ENCODE measurements at places on chromosomes 6 and 20.

DNA sequence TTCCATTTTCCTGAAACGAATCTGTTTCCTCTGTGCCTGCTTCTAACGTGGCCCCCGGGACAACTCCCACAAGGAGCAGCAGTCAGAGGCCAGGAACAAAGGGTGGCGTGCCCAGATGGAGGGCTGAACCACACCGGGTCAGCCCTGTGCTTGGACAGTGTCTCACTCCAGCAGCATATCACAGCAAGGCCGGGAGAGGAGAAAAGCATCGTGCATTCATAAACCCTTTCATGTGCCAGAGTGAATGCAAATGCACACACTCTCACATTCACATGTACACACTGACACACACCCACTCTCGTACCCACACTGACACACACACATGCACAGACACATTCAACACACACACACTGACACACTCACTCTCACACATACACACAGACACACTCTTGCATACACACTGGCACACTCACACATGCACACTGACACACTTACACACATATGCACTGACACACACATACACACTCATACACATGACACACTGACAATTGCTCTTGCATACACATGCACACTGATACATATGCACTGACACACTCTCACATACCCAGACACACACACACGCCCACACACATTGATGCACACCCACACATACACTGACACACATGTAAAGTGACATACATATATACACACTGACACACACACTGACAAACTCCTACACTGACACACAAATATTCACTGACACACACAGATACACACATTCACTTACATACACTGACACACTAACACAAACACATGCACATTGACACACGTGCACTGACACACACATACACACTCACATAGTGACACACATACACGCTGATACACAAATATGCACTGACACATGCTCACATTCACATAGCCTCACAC lies 237.0 kb downstream of the LRFN2 start:
- DNase-seq = no peak

DNA sequence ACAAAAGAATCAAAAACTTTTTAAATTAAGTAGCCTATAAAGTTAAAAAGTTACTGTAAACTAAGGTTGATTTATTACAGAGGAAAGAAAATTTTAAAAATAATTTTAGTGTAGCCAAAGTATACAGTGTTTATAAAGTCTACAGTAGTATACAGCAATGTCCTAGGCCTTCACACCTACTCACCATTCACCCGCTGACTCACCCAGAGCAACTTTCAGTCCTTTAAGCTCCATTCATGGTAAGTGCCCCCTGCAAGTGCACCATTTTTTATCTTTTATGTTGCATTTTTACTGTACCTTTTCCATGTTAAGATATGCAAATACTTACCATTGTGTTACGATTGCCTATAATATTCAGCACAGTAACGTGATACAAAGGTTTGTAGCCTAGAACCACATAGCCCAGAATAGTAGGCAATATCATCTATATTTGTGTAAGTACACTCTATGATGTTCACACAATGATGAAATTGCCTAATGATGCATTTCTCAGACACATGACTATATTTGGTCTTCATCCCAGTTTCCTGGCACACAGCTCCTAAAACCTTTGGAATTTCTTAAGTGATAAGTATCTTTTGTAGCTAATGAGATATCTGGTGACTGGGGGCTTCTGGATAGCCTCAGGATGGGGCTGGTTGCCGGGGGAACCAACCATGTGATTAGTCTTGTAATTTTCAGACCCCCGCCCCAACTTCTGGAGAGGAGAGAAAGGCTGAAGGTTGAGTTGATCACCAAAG lies 111.0 kb downstream of the MRPL14 start:
- no peak for DNase-seq

DNA sequence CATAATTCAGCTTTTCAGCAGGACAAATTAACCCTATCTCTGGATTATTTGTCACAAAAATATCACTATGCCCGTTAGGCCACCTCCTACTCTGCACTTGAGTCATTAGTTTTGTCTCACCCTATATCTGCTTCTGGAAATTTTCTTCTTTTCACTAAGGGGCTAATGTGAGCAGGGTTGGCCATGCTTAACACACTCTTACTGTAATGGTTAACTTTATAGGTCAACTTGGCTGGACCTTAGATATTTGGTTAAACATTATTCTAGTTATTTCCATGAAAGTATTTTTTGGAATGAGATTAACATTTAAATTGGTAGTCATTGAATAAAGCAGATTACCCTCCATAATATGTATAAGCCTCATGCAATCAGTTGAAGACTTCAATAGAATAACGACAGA lies 394.6 kb upstream of the PTCHD4 start:
- no peak for DNase-seq

- DNase-seq = no peak
These were observed 300.1 kb downstream of the TFAP2B start for GRCh38 chr6:51118792-51119191.

DNA sequence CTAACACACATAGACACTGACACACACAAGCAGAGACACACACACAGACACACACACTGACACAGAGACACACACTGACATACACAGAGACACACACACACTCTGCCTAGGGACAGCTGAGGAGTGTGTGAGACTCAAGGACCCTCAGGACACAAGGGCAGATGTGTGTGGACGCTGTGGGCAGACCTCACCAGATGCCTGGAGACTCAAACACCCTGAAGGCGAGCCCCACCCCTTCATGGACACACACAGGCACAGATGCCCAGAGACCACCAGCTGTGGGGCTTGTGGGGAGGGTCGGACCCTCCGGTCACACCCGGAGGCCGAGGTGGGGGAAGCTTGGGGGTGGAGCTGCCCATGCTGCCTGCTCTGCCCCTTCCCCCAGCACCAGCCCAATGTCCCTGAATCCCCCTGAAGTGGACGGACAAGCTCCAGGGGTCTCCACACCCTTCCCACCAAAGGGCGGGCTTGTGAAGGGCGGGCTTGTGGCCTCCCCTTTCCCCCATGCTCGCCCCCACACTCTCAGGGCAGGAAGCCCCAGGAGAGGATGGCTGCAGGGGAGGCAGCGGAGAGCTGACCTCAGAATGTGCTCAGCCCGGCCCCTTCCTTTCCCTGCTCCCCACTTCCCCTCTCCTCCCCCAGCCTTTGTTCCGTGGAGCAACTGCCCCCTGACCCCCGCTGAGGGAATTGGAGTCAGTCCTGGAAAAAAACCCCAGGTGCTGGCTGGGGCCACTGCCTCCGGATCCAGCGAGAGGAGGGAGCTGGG lies 13.9 kb upstream of the ABHD16B start:
- no peak for DNase-seq

- no peak for DNase-seq
These were observed 27.1 kb upstream of the BEND6 start for GRCh38 chr6:56927538-56928453.

DNA sequence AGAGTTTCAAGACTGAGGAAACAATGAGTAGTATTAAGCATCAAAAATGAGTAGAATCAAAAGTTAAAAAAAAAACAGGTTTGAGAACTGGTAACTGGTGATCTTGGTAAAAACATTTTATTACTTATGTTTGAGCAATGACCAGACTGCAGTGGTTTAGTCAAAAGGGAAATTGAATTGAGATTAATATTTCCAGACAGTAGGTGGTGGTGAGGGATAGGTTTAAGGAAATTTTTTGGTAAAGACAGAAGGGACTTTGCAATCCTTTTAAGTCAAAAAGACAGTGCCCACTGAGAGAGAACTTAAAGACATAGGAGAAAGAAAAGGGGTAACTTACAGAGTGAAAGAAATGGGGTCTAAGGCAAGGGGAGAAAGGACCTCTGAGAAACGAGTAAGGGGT lies 156.9 kb downstream of the ASCC3 start:
- DNase-seq = no peak

DNA sequence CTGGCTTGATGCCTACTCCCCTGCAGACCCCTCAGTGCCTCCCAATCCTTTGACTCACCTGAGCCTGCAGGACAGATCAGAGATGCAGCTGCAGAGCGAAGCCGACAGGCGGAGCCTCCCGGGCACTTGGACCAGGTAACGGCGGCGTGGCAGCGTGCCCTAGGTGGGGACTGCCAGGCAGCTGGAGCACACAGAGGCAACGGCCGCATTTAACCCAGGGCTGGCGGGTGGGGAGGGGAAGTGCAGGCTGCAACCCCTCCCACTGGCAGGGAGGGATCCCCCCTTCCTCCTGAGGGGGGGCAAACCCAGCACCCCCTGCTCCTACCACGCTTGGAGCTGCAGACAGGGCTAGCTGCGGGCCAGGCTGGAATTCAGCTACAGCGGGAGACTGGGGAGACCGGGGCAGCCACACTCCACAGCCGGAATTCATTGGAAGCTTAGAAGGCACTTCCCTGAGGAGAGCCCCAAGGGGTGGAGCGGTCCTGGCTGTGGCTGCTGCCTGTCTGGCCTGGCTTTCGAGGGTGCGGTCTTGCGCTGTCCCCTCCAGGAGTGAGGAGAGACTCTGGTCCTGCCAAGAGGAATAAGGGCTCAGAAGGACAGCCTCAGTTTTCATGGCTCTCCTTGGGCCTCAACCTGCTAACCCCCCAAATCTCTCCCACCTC lies at the start of gene MATN4:
Gene MATN4, minus strand, starts transcription at position 183 of the 662 bp plus-strand sequence. CDS start 2,717 bp downstream, outside the sequence.
- no peak for DNase-seq

DNA sequence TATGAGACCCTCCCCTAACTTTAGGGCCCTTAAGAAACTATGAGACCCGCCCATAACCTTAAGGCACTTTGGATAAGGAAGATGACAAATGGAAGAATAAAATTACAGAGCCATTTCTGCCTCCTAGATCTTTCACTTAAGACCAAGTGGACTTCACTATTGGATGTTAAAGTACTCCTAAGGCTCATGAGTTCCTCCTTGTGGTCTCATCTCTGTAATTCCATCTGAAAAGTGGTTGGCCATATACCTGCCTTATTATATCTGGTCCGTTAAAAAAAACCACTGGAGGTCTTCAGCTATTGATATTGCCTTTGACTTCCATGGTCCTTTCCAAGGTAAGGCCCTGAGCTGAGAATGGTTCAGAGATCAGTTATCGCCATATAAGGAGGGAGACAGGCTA lies 310.3 kb downstream of the EYA4 start:
- no peak for DNase-seq
